ENCODE measurements at places on chromosomes 2 and 18. TPM values are rescaled to one million over a fixed set of nuclear protein-coding genes. Genes with fewer than 3 reads are reported as not detected.

DNA sequence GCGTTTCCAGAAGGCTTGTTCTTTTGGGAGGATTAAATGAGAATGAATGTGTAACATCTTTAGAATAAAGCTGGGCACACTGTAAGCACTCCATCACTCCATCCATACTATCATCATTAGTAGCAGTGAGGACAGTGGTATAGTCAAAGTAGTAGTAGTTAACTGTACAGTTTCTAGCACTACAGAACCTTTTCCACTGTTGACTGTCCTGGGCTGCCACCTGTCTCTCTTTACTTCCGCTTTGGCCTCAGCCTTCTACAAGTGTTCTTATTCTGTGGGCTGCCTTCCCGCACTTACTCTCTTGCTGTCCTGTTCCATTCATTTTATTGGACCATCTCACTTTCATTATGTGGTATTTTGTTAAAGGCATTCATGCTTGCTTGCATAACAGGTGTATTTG lies 3.3 kb downstream of the SLC9A2 start:
- DNase-seq = no peak

DNA sequence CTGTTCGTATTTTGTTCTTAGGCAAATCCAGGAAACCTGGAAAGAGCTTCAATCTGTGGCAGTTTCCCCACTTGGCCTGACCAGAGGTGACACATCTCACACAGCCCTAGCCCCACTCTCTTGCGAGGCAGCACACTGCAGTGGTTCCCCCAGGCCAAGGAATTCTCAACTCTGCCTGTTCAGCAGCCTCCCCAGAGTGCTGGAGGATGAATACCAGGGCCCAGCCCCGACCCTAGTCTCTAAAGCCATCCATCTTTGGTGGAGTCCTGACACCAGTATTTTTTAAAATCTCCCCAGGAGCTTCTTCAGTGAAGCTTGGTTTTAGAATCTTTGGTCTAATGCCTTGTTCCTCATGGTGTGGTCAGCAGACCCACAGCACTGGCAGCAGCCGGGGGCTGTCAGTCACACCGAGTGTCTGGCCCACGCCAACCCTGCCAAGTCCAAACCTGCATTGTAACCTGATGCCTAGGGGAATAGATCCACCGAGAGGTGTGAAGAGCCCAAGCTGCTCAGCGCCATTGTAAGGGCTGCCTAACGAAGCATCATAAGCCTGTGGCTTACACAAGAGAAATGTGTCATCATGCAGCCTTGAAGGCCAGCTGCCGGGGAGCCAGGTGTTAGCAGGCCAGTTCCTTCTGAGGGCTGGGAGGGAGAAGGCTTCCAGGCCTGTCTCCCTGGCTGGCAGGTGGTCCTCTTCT lies 428.7 kb upstream of the ID2 start:
- DNase-seq = no peak

GRCh38 chr2:2014251-2014771 lies 270.0 kb upstream of the PXDN start:
- DNase-seq = no peak

The STEAP3 gene
- 43.9 TPM for polyA plus RNA-seq

The UBXN4 gene
- polyA plus RNA-seq = 39.1 TPM

The NLRC4 gene
- polyA plus RNA-seq = not detected
